HS-5 (cell line): ENCODE measurements at places on chromosomes 11 and 22.

GRCh38 chr11:123384116-123384515, 46.0 kb upstream of the GRAMD1B start:
- no peak for DNase-seq

DNA sequence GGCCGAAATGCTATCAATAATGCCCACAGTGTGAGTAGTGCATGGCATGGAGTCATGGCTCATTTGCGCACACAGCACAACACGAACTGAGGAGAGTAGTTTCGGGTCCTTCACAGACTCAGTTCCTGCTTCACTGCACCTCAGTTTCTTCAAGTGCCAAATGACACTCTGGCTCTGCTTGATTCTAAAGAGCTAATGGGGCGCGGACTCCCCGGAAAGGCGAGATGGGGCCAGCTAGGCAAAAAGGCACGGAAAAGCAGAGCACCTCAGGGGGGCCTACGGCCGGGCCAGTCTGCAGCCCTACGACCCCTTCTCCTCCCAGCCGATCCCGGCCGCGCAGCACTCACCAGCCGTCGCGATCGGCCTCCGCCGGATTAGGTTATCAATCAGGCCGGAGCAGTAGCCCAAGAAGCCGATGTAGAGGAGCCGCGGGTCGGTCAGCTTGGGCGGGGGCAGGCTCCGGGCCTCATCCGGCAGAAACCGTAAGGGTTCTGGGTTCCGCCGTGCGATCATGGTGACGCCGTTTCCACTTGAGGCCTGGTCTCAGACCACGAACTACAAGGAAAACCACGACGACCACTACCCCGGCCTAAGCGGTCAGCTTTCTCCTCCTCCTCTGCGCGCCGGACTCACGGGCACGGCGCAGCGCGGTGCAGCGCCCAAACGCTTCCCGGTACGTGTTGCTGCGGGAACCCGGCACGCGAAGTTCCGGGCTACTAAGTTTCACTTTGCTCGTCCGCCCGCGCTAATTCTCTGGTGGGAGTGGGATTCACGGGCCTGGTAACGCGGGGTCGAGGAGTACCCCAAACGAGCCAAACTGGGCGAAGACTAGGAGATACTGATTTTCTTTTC, at the start of gene NDUFC2:
NDUFC2 (minus strand) TSS at position 631 of the 852 bp plus-strand sequence; CDS start at position 513, 118 bp downstream.
- DNase-seq: peak; percentile 51

GRCh38 chr11:64763526-64764039, 3.8 kb upstream of the PYGM start:
- no peak for DNase-seq

DNA sequence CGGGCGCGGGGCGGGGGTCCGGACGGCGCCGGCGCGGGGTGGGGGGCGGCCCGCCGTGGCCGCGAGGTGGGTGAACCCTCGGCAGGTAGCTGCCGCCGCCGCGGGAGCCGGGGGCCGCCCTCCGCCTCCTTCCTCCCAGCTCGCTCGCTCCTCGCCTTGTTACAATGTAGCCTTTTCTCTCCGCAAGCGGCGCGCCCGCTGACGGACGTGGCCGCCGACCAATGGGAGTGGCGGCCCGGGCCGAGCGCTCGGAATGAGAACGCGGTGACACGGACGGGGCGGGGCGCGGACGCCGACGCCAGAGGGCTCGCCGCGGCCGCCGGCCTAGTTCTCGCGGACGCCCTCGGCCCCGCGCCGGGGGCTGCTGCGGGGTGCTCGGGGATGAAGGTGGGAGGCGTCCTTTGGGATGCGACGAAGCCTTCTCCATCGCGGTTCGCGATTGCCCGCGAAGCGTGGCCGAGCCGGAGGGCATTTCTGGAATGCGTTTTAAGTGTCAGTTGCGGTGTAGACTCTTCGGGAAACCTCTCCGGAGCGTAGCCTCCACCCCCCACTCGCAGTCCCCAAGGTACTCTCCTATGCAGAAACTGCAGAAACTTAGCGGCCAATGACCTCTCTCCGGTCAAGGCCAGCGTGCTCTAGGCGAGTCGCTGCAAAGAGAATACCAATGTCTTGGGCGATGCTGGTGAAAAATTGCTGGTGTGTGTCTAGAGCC, 734 bp downstream of the PRDM11 start:
- peak; percentile 72 for DNase-seq

DNA sequence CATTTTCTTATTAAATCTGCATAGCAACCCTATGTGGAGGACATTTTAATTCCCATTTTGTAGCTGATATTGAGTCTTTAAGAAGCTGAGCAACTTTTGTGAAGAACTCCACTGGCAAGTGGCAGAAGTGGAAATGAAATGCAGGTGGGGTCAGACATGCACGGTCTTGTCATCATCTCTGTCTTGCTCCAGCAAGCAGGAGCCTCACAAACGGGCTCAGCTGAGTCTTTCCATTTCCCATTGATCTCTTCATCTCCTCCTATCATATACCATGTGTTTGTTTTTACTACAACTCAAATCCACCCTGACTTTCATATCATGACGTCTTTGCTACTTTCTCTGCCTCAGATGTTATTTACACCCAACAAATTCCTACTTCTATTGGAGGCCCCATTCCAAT, 97.9 kb upstream of the TENM4 start:
- DNase-seq: no peak

DNA sequence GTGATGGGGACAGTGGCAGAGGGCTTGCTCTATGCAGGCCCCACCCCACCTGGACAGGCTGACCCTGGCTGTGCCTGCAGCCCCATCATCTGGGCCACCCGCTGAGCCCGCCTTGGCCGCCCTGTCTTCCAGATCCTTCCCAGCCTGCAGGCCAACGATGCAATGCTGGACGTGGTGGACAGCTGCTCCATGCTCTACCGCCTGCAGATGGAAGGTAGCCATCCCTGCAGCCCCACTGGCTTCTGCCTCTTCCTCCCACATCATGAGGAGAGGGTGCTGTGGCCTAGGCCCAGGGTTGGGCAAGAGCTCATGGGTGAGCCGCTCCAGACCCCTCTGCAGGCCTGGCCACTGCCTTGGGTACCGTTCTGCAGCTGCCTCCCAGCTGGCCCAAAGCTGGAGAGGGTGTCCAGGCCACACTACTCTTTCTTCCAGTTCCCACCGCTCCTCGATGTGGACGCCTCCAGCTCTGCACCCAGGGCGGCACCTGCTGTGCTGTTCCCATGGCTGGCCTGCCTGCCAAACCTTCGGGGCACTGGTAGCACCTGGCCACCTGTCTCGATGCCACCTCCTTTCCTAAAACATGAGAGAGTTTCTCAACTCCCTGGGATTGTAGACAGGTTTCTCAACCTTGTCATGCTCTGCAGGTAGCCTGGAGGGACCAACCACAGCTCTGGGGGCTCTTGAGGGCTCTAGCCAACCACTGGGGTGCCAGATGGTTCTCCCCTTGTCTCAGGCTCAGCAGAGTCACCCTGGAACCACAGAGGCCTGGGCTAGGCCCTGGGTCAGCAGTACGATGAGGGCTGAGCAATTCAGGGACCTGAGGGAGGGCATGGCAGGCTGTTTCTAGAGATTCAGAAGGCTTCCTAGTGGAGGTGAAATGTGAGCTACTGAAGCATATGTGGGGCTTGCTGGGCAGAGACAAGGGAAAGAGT, 9.5 kb upstream of the GTSE1 start:
- DNase-seq: no peak

GRCh38 chr11:95563173-95563572, 226.4 kb downstream of the FAM76B start:
- no peak for DNase-seq

DNA sequence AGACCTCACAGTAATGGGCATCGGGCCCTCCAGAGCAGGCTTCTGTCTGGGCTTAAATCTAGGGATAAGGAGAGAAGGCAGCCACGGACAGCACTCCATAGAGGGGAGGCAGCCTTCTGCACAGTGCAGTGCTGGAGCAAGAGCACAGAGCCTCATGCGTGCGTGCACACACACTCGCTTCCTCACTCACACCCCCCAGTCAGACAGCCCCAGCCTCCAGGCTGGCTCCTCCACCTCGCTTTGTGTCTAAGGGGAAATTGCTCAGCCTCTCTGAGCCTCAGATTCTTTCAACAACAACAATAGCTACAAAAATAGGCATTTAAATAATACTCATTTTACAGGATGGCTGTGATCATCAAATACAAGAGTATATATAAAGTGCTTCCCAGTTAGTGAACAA, 26.7 kb upstream of the ETS1 start:
- no peak for DNase-seq

- no peak for DNase-seq
These were observed 64.0 kb downstream of the CCDC81 start for GRCh38 chr11:86438685-86439084.

DNA sequence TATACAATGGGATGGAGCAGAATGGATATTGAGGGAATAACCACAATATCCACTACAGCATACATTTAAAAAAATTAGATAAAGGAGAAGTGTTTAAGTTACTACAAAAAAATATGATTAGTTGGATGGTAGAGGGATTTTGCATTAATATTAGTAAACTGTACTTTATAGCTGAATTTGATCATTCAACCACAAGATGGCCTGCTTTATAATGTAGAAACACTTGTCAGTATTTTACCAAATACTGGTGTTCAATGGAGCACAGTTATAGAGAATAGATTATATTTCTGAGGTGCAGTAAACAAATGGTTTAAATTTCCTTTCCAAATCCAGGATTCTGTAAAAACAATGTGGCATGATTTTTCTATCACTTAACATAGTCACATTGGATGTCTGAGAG, 818.8 kb upstream of the CHORDC1 start:
- DNase-seq: no peak

- no peak for DNase-seq
These were observed 29.4 kb upstream of the RRAS2 start for GRCh38 chr11:14388352-14388751.

- DNase-seq: no peak
These were observed 73.8 kb upstream of the CDON start for GRCh38 chr11:126136507-126136906.

GRCh38 chr11:117437041-117437790, 109.6 kb downstream of the CEP164 start:
- DNase-seq: no peak

DNA sequence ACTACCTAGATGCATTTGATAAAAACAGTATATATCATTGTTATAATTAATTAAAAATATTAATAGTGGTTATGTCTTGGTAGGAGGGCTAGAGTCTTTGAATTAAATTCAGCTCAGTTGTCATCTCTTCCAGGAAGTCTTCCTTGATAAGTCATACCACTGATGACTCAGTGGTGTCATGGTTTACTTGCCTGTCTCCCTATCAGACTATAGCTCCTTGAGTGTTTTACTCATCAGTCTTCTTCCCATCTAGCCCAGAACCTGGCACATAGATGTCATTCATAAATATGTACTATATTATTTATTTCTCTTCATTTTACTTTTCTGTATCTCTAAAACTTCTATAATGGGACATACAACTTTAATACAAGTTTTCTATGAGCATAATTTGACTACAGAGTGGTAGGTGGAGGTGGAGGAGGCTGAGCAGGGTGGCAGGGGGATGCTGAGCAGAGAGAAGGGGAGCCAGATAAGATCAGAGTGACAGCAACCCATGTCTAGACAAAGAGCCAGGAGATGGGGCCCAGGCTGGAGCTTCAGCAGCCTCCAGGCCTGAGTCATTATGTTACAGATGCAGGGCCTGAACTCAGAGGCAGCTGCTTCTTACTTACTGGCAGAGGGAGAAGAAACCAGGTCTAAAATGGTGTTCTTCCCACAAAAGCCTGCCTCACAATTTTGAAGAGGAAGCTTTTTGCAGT, 82.3 kb upstream of the PHOX2A start:
- DNase-seq: peak; percentile 26

DNA sequence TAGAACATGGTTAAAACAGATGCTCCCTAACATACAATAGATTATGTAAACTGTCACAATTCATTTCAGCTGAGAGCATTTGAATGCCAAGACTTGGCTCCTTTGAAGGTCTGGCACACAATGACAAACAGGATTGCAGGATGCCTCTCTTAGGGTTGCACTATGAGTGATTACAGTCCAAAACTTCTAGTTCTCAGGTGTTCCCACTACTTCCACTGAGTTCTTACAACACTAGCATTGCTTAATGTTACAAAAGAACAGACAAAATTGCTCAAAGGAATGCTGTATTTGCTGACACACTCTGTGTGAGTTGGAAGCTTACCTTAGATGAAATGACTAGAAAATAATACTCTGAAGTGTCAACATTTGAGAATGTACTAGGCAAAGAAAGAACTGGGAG, 2413.8 kb upstream of the RAG2 start:
- no peak for DNase-seq

DNA sequence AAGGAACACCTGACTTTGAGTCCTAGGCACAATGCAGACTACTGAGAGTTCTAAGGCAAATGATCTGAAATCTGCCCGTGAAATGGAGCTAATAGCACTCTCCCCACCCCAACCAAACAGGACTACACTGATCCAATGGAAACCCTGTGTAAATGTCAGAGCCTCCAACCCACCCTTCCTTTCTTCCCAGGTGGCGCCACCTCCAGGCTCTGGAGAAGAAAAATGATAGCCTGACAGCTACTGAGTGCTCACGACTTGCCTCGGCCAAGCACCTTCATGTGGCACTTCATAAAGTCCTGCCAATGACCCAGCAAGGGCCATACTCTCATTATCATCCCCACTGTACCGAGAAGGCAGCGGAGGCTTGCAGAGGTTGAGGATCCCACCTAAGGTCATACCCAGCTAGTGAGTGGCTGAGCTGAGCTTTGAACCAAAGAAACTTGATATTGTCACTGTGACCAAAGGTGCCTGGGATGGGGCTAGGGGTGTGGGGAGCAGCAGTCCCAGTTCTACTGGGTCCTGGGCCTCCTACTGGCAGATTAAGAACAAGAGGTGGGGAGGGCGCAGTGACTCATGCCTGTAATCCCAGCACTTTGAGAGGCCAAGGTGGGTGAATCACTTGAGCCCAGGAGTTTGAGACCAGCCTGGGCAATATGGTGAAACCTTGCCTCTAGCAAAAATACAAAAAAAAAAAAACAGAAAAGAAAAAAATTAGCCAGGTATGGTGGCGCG, 20.5 kb downstream of the TST start:
- DNase-seq: no peak

- no peak for DNase-seq
These were observed 105.3 kb upstream of the E2F8 start for GRCh38 chr11:19345848-19346681.

DNA sequence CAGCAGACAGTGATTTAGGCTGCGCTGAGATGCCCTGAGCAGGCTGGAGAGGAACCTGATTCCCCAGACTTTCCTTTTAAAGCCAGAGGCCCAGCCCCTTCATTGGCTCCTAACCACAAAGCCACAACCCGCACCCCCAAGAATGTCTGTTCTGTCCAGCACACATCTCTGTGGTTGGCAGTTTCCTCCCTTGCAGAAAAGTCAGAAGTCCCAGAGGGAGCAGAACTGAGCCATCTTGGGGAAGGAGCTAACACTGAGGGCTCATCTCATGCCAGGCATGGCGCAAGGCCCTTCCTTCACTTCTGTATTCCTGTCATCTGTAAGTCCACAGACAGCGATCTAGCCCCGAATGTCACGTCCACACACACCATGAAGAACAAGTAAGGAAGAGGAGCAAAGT, 97.1 kb upstream of the SYT13 start:
- DNase-seq: peak; percentile 39
